ENCODE measurements at places on chromosomes 5 and 9.

- no peak for DNase-seq
These were observed 269.1 kb upstream of the ACTBL2 start for GRCh38 chr5:57751710-57752109.

DNA sequence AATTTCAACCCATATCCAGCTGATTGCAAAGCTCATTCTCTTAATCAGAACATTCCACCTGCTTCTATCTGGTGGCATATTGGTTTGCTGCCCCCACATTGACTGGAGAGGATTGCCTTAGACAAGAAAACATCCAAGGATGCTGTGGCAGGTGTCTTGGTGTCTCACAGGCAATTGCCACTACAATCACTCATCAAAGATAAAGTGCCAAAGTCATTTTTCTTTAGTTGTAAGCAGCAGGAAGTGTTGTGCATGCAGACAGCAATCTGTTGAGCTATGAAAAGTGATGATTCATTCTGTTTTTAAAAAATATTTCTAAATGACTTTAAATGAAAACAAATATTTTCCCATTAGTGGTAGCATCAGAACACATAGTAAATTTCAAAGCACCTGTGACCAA is 53.9 kb downstream of the CDH6 start:
- DNase-seq, result no peak

DNA sequence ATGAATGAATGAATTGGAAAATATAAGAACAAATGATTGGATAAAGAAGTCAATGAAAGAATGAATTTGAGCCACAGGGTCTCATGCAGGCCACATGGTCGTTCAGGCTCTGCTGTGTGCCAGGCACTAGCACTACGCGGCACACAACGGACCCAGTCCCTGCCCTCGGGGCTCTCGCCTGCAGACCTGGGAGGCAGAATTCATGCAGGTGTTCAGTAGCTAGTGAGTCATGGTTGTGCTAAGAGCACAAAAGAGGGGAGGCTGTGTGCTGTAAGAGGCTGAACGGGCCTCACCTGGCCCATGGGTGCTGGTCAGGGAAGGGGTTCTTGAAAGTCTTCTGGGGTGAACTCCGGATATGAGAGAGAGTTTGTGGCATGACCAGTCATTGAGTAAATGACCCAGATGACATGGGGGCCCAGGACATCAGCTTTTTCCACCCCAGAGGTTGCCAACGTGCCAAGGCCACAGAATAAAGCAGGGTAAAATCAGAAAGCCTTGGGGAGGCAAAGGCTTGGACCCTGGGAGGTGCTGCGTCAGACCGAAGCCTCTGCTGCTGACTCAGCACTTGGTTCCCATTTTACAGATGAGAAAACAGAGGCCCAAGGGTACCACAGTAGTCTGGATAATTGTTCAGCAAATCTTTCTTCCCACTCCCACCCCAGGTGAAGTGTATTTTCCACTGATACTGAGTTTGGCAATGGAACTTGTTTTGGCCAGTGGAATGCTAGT is 264.3 kb upstream of the MVB12B start:
- no peak for DNase-seq

DNA sequence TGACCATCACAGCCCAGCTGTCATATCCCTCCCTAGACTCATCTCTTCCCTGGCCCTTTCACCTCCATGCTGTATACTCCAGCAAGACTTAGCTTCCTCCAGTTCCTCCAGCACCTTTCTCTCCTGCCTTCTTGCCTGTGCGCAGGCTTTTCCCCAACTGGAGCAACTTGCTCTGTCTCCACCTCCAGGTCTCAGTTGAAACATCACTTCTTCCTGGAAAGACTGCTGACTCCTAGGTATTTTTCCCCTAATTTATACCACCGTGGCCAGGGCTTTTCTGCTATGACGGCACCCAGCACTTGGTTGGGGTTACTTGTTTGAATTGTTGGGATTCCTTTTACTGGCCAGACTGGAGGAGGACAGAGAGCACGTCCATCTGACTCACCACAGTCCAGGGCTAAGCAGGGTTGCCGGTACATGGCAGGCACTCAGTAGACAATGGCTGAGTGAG is 67.5 kb downstream of the KCNIP1 start:
- no peak for DNase-seq

- DNase-seq, result peak; percentile 91
These were observed 90.6 kb upstream of the OSMR start for GRCh38 chr5:38755181-38755580.

DNA sequence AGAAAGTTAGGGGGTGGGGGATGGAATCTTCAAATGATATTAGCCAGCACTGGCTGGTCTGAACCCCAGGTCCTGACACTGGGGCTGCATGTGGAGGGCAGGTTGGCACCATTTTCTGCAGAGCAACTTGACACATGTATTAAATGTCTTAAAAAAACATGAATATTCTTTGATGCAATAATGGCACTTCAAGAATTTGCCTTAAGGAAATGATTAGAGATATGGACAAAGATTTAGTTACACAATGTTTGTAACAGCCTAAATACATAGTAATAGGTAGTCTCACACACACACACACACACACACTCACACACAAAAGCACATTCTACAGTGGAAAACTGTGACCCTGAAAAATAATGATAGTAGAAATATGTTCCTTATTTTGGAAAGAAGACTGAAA is 3.6 kb downstream of the SVEP1 start:
- peak; percentile 29 for DNase-seq

DNA sequence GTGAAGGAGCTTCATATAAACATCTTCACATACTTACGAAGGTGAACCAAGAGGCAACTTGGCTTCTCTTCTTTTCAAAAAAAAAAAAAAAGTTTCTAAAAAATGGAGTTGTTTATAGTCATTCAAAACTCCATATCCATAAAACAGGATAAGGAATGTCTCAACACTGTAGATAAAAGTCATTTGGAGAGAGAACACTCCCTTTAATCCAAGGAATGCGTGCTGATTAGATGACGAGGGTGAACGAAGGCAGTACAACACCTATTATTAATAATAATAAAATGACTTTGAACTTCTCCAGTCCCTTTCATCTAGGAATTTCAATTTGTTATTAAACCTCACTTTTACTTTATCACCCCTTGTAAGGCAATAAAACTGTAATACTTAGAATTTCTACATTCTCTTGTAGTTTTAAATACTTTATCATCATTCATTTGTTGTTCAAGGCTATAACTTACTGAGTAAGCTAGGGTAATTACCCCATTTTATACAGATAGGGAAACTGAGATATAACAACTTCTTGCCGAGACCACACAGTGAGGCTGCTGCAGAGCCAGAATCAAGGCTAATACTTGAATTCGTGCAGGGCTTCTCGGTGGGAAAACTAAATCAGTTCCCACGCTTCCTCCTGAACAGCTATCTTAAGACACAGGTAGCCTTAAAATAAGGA is 377.1 kb downstream of the EFNA5 start:
- no peak for DNase-seq

DNA sequence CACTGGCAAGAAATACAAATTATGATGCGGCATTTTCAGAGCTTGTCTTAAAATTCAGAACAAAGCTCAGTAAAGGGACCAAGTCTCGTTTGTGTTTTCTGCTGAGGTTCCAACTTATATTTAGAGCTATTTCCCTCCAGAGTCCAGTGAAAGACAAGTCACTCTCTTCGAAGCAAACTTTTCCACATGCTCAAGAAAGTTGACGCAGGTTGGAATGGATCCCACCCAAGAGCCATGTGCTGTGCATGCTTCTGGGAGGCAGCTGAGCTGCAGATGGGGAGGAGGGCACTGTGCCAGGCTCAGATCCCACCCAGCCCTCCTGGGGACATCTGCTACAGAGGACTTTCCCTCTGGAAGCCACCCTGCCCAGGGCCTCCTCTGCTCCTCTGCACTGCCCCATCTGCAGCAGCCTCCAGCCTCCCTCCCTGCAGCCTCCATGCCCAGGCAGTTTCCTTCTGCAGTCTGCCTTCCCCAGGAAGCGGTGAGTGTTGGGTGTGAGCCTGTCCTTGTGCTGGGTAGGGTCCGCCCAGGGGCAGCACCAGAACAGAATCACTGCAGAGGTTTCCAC is 75.3 kb downstream of the COL23A1 start:
- DNase-seq, result no peak

All from foreskin fibroblast (primary cell).